ENCODE measurements at places on chromosomes 6 and 20.

DNA sequence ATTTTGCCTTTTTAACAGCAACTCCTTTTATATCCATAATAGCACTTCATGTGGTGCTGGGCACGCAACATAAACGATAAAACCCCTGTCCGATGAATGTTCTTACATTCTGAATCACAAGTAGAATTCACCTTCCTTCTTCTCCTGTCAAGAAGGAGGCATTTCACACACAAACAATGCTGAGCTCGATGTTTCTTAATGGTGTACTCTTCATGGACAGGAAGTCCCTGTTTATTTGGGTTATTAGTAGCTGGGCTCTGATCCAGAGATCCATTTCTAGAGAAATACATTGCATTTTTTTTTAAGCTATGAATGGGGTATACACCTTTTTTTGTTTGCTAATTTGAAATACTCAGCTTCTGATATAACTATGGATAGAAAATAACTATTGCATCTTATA is 82.4 kb downstream of the PPP1R3G start:
- no peak for DNase-seq

DNA sequence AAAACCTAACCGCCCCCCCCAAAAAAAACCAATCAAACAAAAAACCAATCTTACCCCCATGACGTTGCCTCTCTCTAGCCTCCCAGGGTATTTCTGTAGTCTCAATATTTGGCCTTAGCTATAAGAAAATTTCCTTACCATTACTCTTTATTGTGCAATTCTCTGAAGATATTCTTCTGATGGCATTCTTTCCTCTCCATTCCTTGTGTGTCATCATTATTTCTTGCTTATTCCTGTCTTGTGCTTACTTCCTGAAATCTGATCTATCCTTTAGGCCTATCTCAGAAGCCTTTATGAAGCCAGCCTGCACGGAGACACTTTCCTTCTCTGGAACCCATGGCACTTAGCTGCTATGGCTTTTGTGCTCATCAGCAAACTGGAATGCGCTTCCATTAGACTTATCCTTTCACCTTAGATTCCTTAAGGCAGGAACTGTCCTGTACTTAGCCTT is 65.9 kb upstream of the DDR1 start:
- DNase-seq: no peak

- no peak for DNase-seq
These were observed 9.6 kb upstream of the LY6G5C start for GRCh38 chr6:31690231-31691077.

- DNase-seq: no peak
These were observed 147.9 kb downstream of the GMDS start for GRCh38 chr6:2097464-2097863.

DNA sequence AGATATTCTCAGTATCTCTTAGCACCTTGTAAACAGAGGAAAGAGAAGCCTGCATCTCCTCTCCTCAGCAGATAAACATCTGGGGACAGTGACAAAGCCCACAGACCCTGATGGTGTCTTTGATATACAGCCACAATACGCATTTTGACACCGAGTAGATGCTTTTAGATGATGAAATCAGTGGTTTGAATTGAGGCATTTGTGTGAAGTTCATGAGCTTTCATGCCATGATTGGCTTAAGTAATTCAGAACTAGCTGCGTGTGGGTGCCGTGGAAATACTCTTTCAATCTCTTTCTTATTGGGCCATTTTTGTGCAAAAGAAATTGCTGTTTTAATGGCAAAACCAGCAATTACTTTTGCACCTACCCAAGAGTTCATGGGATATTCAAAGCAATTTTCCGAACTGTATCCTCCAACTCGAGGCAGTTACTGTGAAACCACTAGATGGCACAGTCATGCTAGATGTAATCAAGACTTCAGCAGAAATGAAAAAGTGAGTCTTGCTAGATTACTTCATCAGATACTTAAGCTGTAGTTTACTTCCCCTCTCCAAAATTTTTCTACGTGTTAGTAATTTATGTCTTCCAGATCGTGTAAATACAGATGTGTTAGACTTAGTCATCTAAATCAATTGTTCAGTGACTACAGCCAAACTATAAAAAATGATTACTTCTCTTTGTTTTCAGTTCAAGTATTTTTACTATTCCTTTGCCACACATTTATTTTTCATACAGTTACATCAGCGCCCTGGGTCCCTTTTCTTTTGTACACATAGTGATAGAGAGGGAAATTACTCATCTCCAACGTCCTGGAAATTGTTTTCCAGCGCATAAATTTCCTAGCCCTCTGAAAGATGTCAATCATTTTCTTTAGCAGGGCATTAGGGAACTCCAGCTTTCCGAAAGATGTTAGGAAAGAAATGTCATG is 49.4 kb downstream of the IYD start:
- no peak for DNase-seq

DNA sequence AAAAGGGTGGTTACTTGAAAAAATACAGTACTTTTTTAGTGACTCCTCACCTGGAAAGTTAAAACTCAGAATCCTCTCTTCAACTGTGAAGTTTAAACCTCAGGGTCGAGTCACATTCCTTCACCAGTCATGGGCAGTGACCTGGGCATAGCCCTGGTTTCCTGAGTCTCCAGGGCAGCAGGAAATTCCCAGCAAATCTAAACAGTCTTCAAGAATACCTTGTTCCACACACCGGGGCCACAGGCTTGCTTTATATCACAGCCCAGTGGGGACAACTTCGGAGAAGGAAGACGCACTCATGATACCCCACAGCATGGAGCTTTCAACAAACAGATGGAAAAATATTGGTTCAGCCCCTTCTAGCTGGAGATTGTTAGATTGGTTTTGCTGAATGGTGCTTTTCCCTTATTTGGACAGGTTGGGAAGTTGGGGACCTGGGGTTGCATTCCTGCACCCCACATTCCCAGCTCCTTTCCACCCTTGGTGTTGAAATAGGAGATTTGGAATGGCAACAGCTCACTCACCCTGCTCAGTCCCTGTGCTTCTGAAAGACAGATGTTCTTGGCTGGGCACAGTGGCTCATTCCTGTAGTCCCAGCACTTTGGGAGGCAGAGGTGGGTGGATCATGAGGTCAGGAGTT is 113.0 kb upstream of the TMEM170B start:
- DNase-seq: no peak
